ENCODE measurements at places on chromosomes 7 and 10.
A peak's percentile ranks its signal among the peaks of the same experiment; 100 is the strongest.

- H3K36me3 ChIP-seq: no peaks in the 10 kb centered on the region
- H3K4me1 ChIP-seq: peaks cover 7% of the 10 kb centered on the region
- no peak overlapping the region for H3K27ac ChIP-seq
- H3K4me3 ChIP-seq: no peak overlapping the region
Measured at GRCh38 chr10:63718421-63718820, 197.2 kb downstream of the REEP3 start.

DNA sequence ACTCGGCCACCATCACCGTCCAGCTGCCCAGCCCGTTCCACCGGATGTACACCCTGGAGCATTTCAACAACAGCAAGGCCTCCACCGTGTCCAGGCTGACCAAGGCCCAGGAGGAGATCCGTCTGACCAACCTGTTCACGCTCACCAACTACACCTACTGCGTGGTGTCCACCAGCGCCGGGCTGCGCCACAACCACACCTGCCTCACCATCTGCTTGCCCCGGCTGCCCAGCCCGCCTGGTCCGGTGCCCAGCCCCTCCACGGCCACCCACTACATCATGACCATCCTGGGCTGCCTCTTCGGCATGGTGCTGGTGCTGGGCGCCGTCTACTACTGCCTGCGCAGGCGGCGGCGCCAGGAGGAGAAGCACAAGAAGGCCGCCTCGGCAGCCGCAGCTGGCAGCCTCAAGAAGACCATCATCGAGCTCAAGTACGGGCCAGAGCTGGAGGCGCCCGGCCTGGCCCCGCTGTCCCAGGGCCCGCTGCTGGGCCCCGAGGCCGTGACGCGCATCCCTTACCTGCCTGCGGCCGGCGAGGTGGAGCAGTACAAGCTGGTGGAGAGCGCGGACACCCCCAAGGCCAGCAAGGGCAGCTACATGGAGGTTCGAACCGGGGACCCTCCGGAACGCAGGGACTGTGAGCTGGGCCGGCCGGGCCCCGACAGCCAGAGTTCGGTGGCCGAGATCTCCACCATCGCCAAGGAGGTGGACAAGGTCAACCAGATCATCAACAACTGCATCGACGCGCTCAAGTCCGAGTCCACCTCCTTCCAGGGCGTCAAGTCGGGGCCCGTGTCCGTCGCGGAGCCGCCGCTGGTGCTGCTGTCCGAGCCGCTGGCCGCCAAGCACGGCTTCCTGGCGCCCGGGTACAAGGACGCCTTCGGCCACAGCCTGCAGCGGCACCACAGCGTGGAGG lies 75.8 kb downstream of the ELFN1 start:
- H3K4me3 ChIP-seq: no peak overlapping the region
- H3K27me3 ChIP-seq: no peaks in the 10 kb centered on the region
- no peaks in the 10 kb centered on the region for H3K4me1 ChIP-seq
- no peak for DNase-seq

DNA sequence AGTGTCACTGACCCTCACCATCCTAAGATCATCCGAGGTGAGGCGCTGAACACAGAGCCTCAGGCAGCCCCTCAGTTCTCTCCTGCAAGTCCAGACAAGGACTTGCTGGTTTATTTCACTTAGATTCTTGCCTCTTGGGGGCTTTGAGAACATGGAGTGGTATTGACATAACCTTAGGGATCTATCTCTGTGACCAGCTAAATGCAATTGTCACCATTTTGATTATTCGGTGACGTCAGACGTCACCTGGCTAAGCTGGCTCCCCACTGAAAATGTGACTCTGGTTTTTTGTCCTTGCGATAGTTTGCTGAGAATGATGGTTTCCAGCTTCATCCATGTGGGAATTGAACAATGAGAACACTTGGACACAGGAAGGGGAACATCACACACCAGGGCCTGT lies 49.2 kb upstream of the SFMBT2 start:
- no peak overlapping the region for H3K27ac ChIP-seq
- no peak for DNase-seq
- H3K4me1 ChIP-seq: no peaks in the 10 kb centered on the region
- peaks cover 13% of the 10 kb centered on the region for H3K27me3 ChIP-seq

GRCh38 chr10:4001811-4002210 lies 216.8 kb upstream of the KLF6 start:
- no peak overlapping the region for H3K4me3 ChIP-seq
- H3K4me1 ChIP-seq: no peaks in the 10 kb centered on the region
- H3K27ac ChIP-seq: no peak overlapping the region
- peaks cover 9% of the 10 kb centered on the region for H3K27me3 ChIP-seq
- DNase-seq: no peak

DNA sequence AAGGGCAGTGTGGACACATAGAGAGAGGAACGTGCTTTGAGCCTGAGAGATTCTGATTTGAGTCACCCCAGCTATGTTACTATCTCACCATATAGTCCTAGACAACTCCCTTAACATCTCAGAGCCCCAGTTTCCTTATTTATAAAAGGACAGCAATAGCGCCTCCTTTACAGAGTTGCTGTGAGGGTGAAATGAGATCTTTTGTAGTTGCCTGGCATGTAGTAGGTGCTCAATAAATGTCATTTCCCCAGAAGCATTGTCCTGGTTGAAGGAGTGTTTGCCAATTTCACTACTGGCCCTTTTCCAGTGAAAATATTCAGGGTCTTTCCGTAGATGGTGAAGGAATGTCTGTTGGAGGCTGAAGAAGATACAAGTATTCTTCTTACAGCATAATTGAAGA lies 51.3 kb upstream of the FAM180A start:
- H3K27me3 ChIP-seq: no peaks in the 10 kb centered on the region
- H3K4me1 ChIP-seq: peaks cover 20% of the 10 kb centered on the region
- no peak overlapping the region for H3K27ac ChIP-seq
- no peak overlapping the region for H3K4me3 ChIP-seq
- H3K36me3 ChIP-seq: no peaks in the 10 kb centered on the region

DNA sequence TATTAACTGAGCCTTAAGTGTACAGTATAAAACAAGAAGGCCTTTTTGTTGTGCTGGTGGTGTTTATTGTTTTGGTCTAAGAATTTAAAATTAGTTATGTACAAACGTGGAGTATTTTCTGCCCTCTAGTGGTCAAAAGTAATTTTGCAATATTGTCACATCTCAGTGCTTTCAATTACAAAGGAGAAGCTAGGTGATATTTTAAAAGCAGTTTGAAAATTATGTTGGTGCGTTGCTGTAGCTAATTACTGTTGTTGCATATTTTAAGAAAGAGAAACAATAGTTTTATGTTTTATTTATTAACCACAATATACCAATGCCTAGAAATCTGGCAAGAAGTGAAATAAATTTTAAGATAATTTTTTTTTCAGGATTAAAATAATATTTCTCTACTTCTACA lies 11.4 kb downstream of the NPVF start:
- no peaks in the 10 kb centered on the region for H3K4me1 ChIP-seq
- H3K4me3 ChIP-seq: no peak overlapping the region
- H3K36me3 ChIP-seq: no peaks in the 10 kb centered on the region
- peaks cover 12% of the 10 kb centered on the region for H3K27me3 ChIP-seq

GRCh38 chr10:86004337-86004736 lies 362.3 kb downstream of the GRID1 start:
- peaks cover 4% of the 10 kb centered on the region for H3K27me3 ChIP-seq
- DNase-seq: no peak
- no peak overlapping the region for H3K4me3 ChIP-seq
- no peak overlapping the region for H3K27ac ChIP-seq
- no peaks in the 10 kb centered on the region for H3K4me1 ChIP-seq

GRCh38 chr10:15563246-15563645 lies 156.5 kb downstream of the ITGA8 start:
- no peaks in the 10 kb centered on the region for H3K36me3 ChIP-seq
- no peak overlapping the region for H3K27ac ChIP-seq
- peaks cover 11% of the 10 kb centered on the region for H3K27me3 ChIP-seq
- H3K4me1 ChIP-seq: peaks cover under 1% of the 10 kb centered on the region
- H3K4me3 ChIP-seq: no peak overlapping the region
- no peak for DNase-seq

DNA sequence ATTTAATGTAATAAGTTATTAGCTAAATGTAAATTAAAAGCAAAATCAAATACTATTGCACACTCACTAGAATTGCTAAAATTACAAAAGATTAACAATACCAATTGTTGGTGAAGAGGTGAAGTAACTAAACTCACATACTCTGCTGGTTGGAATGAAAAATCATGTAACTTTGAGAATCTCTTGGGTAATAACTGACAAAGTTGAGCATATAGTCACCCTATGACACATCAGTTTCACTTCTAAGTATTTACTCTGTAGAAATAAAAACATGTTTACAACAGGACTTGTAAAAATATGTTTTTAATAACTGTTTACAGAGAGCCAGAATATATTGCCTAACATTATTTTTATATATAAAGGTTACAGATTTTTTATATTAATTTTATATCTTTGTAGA lies 33.6 kb downstream of the CNTNAP2 start:
- no peak for DNase-seq
- H3K4me3 ChIP-seq: no peak overlapping the region
- H3K36me3 ChIP-seq: no peaks in the 10 kb centered on the region
- H3K27ac ChIP-seq: no peak overlapping the region

DNA sequence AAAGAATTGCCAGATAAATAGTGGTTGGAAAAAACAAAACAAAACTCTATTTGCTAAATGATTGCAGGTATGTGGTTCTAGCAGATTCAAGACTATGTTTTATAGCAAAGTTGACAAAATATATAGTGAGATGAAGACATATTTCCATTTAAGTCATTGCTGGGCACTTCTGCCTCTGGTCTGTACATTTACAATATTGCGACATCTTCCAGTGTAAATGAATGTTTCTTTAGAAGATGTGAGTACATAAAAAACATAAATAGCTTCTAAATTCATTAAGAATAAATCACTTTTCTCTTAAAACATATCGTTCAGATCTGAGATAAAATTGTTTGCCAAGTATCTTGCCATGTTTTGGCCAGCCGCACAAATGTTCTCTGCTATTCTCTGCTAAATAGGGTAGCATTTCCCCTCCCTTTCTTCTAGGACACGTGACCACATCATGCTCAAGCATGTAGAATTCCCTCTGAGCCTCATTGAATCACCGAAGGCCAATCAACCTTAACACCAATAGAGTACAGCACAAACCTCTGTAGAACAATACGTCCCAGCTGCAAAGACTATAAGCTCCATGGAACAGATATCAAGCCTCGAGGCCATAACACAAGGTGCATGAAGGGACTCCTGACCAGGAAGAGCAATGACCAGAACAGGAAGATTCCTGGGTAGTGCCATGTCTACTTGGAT lies 1173.3 kb downstream of the GATA3 start:
- H3K4me1 ChIP-seq: no peaks in the 10 kb centered on the region
- no peak overlapping the region for H3K4me3 ChIP-seq
- H3K27ac ChIP-seq: no peak overlapping the region
- no peak for DNase-seq
- no peaks in the 10 kb centered on the region for H3K36me3 ChIP-seq
- H3K27me3 ChIP-seq: peaks cover 25% of the 10 kb centered on the region

DNA sequence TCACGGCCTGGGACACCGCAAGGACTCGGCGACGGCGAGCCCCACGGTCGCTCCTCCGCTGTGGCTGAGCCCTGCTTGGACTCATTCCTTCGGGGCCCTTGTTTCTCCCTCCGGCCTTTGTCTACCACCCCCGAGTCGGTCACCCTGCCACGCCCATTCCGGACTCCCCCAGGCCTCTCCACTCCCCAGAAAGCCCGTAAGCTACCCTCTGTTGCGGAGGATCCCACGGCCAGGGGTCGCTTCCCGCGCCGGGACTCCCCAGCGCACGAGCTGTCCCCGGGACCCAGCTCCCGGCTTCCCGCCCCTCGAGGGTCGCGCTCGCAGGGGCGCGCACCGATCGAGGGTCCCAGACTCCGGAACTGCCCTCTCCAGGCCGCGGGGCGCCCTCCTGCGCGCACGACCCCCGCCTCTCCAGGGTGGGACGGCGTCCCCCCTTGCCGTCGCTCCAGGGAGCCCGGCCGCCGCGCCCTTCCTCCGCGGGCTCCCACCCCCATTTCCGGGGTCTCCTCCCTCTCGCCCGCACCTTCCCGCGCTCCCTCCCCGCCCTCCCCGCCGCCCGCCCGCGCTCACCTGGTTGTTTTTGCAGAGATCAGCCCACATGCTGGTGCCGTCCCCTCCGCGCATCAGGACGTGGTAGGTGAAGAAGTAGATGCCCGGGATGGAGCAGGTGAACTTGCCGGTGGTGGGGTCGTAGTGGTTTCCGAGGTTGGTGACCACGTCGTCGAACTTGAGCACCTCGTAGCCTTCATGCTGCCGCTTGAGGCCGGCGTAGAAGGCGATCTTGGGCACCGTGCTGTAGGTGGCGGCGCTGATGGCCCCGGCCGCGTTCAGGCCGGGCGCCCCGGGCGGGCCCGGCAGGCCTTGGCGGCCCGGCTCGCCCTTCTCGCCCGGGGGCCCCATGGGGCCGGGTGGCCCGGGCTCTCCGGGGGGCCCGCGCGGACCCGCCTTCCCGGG lies 1.5 kb downstream of the C1QL3 start:
- peak overlapping the region; percentile 92 for H3K27ac ChIP-seq
- peaks cover 2% of the 10 kb centered on the region for H3K36me3 ChIP-seq
- peaks cover 9% of the 10 kb centered on the region for H3K4me1 ChIP-seq
- peaks cover 72% of the 10 kb centered on the region for H3K27me3 ChIP-seq

- H3K27me3 ChIP-seq: no peaks in the 10 kb centered on the region
- peak; percentile 52 for DNase-seq
- peaks cover 14% of the 10 kb centered on the region for H3K36me3 ChIP-seq
- no peak overlapping the region for H3K4me3 ChIP-seq
- H3K4me1 ChIP-seq: peaks cover 10% of the 10 kb centered on the region
Measured at GRCh38 chr7:47266131-47266706, 315.7 kb downstream of the TNS3 start.

DNA sequence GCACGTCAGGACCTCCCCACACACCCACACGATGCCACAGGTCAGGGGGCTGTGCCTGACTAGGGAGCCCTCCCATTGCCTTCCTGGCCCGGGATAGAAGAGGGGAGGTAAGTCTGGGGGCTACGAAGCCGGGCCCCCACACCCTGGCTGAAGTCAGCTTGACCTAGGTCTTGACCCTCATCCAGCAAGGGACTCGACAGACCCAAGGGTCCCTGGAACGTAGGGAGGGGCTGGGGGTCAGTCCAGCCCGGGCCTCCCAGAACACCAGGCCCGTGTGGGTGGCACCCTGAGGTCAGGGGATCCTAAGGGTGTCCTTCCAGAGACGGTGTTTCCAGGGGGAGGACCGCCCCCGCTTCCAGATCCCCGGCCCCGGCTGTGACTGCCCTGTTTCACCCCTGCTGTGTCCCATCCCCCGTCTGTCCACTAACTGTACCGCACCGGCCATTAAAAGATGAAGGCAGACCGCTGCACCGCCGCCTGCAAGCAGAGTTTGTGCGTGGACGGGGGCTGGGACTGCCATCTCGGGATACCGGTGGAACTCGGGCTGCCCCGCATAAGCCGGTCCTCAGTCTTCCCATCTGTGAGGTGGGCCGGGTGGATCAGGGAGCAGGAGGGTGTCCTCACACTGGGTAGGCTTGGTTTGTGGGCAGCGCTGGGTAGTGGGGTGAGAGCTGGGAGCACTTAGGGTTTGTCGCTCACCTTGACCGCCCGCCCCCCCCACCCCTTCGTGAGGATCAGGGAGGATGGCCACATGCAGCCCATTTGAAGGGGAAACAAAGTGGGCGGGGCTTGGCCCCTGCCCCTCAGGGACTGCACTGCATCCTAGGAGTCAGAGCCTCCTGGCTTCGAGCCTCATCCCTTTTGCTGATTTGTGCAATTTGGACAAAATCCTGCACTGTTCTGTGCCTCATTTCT lies 21.1 kb downstream of the SLC29A4 start:
- no peaks in the 10 kb centered on the region for H3K27me3 ChIP-seq
- peaks cover 23% of the 10 kb centered on the region for H3K36me3 ChIP-seq
- no peak for DNase-seq

GRCh38 chr10:3281941-3282673 lies 109.5 kb upstream of the PITRM1 start:
- H3K4me1 ChIP-seq: peaks cover 1% of the 10 kb centered on the region
- H3K4me3 ChIP-seq: no peak overlapping the region

GRCh38 chr7:138429577-138430250 lies 30.3 kb upstream of the TRIM24 start:
- H3K4me3 ChIP-seq: no peak overlapping the region
- H3K27ac ChIP-seq: no peak overlapping the region
- no peak for DNase-seq
- peaks cover 17% of the 10 kb centered on the region for H3K36me3 ChIP-seq
- no peaks in the 10 kb centered on the region for H3K27me3 ChIP-seq
